ENCODE measurements at places on chromosomes 7 and 10. TPM values are rescaled to one million over a fixed set of nuclear protein-coding genes. Genes with fewer than 3 reads are reported as not detected.

PGAM2 gene
- total RNA-seq, result 0.81 TPM

DNAJC1 gene
- total RNA-seq, result 133 TPM

BICC1 gene
- total RNA-seq, result 1.3 TPM

VSTM2A gene
- total RNA-seq, result not detected

COPG2 gene
- total RNA-seq, result 28.0 TPM

XPNPEP1 gene
- total RNA-seq, result 180 TPM

IFIT3 gene
- 11.6 TPM for total RNA-seq

LIPF gene
- total RNA-seq, result not detected

LLCFC1 gene
- not detected for total RNA-seq

ANKRD7 gene
- 0.27 TPM for total RNA-seq

UCN3 gene
- not detected for total RNA-seq

LRRD1 gene
- total RNA-seq, result under 0.01 TPM

LAMB4 gene
- not detected for total RNA-seq

BCAP29 gene
- total RNA-seq, result 12.7 TPM

GCK gene
- total RNA-seq, result 0.27 TPM

CUL2 gene
- total RNA-seq, result 7.3 TPM

KMT2C gene
- total RNA-seq, result 33.1 TPM

ABCB4 gene
- 0.27 TPM for total RNA-seq
